ENCODE measurements at places on chromosomes 11 and 22.

DNA sequence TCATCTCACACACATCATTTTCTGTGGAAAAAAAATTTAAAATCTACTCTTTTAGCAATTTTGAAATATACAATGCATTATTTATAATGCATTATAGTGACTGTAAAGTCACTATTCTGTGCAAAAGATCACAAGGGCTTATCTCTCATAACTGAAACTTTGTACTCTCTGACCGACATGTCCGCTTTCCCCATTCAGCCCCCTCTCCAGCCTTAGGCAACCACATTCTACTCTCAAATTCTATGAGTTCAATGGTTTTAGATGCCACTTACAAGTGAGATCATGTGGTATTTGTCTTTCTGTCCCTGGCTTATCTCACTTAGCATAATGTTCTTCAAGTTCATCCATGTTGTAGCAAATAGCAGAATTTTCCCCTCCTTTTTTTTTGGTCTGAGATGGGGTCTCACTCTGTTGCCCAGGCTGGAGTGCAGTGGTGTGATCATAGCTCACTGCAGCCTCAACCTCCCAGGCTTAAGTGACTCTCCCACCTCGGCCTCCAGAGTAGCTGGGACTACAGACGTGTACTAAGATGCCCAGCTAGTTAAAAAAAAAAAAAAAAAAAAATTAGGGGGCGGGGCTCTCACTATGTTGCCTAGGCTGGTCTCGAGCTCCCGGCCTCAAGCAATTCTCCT lies 44.5 kb downstream of the SYN3 start:
- DNase-seq: no peak

DNA sequence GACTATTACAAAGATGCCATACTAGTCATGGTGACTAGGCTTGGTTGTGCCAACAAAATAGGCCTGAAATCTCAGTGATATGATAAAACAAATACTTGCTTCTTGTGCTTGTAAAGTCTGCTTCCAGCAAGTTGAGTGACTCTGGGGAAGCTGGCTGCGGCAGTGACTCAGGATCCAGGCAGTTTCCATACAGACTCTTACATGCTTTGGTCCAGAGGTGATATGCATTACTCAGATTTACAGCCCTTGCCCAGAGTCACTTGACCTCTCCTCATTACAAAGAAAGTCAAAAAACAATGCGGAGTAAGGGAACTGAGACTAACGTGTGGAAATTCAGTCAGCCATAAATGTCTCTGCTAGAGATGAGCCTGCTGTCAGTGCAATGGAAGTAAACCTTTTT lies 387.5 kb downstream of the KCNA4 start:
- no peak for DNase-seq

GRCh38 chr22:27274770-27275449 lies 526.6 kb downstream of the MN1 start:
- no peak for DNase-seq

- DNase-seq: no peak
Measured at GRCh38 chr11:129590753-129591475, 215.3 kb downstream of the BARX2 start.

- DNase-seq: no peak
Measured at GRCh38 chr11:82996966-82997606, 74.6 kb downstream of the RAB30 start.

DNA sequence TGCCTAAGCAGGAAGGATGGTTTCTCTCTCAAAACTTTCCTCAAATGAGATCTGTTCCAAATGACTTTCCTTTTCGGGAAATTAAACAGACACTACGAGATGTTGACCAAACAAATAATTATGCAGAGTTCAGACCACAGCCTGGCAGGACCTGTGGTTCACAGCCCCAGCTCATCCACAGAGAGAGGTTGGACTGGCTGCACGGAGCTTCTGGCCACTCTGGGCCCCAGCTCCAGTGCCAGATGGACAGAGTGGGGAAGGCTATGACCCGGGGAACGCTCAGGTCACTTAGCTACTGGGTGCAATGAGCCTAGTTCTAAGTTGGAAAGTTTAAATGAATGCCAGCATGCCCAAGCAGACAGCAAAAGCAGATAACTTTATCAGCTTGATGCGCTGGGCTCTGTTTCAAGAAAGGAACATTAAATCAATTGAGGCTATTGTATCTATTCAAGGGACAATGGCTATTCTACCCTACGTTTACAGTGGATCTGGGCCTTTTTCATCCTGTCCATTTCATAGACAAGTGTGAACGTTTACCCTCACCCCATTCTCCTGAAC lies 155.7 kb upstream of the NARS2 start:
- DNase-seq: no peak

DNA sequence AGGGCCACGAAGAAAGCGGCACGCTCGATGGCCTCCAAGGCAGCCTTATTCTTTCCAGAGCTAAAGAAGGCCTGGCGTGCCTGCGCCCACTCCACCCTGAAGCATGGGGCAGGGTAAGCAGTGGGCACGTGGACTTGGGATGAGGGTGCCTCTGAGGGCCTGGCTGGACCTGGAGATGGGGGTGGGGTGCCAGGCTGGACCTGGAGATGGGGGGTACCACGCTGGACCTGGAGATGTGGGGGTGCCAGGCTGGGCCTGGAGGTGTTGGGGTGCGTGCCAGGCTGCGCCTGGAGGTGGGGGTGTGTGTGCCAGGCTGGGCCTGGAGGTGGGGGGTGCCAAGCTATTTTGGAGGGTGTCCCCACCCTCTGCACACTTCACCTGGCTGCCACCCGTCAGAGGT lies 5.3 kb downstream of the CPT1B start:
- no peak for DNase-seq

GRCh38 chr11:132035228-132035627 lies 664.8 kb downstream of the NTM start:
- no peak for DNase-seq

- DNase-seq: no peak
Measured at GRCh38 chr11:128582496-128583366, 4.6 kb downstream of the ETS1 start.

DNA sequence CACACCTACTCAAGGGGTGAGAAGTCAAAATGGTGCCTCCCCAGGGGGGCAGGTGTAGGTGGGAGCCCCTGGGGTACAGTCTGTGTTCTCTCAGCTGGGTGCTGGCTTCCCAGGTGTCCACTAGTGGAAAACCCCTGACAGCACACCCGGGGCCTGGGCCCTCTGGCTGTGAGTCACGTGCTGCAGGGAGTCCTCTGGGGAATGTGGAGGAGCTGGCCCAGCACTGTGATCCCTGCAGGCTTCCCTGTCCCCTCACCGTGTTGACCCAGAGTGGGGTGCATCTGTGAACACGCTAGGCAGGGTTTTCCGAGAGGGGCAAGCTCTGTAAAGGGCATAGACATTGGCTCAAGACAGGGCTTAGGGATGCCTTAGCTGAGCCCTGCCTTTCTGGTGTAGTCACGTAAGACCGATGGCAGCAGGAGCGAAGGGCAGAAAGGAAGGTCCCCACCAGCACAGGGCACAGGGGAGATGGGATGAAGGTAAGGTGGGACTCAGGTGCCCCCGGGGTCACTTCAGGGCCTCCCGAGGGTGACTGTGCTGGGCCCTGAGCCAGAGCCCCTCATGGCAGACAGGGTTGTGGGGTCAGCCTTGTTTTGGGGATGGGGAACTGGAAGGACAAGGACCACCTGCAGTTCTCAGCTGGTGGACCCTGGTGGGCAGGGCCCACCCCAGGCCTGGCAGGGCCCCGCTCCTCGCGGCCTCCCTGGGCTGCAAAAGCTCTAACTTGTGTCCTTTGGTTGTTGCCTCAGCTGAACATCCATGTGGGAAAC lies 14.1 kb downstream of the DERL3 start:
- DNase-seq: no peak
